ENCODE measurements at places on chromosomes 4 and X.
A peak's percentile ranks its signal among the peaks of the same experiment; 100 is the strongest.

DNA sequence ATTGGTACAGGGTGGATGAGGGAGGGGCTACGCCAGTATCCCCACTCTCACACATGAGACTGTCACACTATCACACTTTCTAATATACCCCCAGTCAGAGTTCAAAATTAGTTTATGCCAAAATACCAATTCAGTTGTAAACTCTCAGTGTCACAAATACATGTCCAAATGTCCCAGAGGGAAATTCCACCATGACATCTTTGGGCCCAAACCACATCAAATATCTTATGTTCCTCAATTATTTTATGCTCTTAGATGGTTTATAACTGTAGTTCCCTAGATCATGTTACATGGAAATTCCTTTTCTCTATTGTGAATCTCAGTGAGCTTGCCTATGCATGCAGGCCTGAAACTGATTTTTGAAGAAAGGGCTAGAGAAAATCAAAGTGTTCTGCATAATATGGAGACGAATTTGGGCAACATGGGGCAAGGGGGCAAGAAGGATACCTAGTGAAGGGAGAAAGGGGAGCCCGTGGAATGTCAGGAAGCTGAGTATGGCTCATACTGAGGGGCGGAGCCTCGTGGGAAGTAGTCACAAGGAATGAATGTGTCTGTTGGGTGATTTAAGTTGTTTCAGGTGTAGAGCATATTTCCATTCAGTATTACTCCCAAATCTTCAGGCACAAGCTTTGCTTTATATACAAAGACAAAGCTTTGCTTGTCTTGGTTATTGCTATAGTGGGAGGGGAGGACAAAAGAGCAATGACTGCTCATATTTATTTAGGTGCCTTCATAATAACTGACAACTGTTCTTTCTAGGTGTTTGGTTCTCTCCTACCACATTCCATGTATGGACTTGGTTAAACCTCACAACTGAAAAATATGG, 40.8 kb downstream of the CLNK start:
- DNase-seq = no peak

GRCh38 chr4:159374749-159375530, 272.1 kb downstream of the RAPGEF2 start:
- no peak for DNase-seq

DNA sequence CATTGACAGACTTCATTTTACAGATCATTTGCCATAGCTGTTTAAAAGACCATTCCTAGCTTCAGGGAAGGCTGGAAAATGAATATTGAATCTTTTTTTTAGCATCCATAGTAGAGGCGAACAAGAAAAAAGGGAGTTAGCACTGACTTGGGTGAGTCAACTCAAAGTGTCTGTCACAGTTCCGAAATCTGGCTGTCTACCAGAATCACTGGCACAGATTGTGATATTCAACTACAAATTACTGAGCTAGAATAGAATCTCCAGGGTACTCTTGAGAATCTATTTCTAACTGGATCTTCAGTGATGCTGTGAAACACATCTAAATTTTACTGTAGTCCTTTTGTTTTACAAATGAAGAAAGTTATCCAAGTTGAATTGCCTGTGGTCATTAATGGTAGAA, 31.5 kb downstream of the SEC24B start:
- peak; percentile 67 for DNase-seq

DNA sequence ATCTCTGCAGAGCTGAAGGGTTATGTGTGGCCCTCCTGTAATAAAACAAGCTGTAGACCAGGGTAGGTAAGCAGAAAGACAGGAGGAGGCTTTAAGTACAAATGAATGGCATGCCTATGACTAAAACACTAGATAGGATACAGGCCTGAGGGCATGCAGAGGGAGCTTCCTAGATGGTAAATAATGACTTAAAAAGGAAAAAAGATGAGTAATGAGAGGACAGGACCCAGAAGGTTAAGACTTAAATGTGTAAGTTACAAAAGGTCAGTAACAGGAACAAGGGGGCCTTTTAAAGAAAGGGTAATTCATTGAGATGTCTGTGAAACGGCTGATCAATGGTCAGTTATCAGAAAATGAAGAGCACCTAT, 194.8 kb downstream of the SOWAHB start:
- no peak for DNase-seq

- no peak for DNase-seq
Observed at GRCh38 chr4:23594125-23594524, 295.7 kb downstream of the PPARGC1A start.

GRCh38 chr4:186688150-186688943, 35.3 kb downstream of the FAT1 start:
- DNase-seq = no peak

- DNase-seq = no peak
Observed at GRCh38 chr4:78899302-78899701, 39.9 kb downstream of the PAQR3 start.

DNA sequence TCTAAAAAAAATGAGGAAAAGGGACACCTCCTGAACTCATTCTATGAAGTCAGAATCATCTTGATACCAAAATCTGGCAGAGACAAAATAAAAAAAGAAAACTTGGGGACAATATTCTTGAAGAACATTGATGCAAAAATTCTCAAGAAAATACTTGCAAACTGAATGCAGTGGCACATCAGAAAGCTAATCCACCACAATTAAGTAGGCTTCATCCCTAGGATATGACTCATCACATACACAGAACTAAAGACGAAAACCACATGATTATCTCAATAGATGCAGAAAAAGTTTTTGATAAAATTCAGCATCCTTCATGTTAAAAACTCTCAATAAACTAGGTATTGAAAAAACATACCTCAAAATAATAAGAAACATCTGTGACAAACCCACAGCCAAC, 98.3 kb downstream of the FAM47B start:
- no peak for DNase-seq

DNA sequence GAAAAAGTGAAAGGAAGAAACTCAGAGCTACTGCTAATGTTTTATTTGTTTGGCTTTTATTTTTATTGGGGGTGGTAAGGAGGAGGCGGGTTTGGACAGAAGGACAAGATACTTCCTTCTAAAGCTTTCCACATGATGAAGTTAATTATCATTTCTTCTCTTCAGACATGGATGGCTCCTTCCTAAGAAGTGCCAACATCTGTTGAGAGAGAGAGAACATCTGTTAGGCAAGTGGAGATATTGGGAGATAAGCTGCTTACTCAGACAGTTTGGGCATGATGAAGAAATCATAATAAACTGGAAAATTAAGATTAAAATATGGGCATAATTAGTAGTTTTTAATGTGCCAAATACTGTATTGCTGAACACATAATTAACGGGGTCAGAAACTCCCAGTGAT, 535.7 kb upstream of the INTU start:
- no peak for DNase-seq
